Activated CD4-positive, CD25-positive, alpha-beta regulatory T cell (primary cell): ENCODE measurements at places on chromosomes 3 and 15.

GRCh38 chr3:99114565-99115291 is 213.2 kb upstream of the DCBLD2 start:
- no peak for DNase-seq

DNA sequence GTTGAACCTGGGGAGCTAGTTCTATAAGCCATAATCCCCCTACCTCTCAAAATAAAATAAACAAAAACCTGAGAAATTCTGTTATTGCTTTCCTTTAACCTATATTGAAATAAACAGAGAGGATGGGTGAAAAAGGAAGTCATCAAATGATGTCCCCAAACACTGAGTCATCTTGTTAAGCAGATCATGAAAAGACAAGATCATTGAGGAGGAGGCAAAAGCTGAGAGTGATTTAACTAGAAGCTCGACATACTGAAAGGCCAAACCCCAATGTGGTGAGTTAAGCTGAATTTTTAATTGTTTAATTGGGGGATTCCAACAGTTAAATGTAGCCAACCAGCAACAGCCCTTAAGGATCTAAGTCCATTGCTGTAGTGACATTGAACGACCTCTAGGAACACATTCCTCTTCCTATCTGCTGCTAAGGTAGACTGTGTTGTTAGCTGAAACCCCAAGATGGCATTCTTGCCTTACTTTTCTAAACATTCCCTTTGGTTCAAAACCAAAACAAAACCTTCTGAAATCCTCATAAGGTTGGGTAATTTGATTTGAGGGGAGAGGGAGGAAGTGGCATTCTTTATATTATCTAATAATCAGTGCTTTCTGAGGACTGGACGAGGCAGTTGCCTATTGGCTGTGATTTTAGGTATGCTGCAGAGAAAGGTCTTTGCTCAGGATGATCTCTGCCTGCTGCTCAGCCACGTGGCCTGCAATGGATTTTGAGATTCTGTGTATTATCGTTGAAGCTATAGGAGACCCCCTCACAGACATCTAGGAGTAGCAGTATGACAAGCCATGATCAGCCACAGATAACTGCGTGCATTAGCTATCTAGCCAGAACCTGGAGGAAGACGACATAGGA is 62.7 kb upstream of the BNIP2 start:
- DNase-seq, result no peak

DNA sequence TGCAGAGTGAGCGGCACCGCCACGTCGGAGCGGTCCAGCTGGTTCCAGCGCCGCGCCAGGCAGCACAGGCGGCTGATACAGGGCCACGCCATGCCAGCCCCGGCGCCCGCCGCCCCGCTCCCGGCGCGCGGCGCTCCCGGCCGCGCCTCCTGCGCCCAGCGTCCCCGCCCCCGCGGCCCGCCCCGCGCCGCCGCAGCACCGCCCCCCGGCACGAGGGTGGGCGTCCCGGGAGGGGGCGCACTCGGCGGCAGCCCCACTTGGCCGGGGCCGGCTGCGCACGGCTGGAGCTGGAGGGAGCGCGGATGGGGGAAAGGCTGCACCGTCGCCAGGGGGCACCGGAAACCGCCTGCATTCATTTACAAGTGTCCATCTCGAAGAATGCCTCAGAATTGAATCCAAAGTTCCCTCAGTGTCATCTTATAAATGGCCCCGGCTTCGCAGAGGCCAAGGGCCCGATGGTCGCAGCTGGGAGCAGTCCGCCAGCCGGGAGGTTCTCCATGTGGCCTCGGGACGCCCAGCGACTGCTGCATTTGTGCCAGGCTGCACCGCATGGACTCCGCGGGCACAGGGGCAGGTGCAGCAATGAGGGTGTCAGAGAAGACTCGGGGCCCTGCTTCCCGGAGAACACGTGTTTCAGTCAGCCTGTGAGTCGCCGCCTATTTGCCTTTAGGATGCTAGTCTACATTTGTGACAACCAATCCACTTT is at the start of gene MAP6D1:
TSS of gene MAP6D1 (minus strand) at position 122 of the 706 bp plus-strand sequence. CDS start at position 92, 30 bp downstream.
- no peak for DNase-seq

- DNase-seq, result no peak
These were observed 463.4 kb upstream of the PROK2 start for GRCh38 chr3:72248389-72248761.
